ENCODE measurements at places on chromosomes 6 and 20.

- no peak for DNase-seq
Measured at GRCh38 chr6:347951-348859, 43.3 kb upstream of the IRF4 start.

DNA sequence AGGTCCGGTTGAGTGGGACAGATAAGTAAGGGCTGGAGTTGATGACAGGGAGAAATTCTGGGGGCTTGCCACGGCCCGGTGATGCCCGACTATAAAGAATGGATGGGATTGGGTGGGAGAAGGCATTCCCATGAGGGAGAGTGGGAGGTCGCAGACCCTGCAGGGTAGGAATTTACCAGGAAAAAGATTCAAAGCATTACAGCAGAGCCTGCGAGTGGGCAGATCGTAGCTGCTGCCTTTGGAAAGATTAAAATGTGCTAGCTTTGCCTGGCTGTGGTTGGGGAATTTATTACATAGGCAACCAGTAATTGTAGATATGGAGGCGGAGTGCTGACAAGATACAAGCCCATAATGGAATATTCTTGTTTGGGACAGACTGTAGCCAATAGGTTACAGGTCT lies 49.5 kb downstream of the KDM1B start:
- no peak for DNase-seq

DNA sequence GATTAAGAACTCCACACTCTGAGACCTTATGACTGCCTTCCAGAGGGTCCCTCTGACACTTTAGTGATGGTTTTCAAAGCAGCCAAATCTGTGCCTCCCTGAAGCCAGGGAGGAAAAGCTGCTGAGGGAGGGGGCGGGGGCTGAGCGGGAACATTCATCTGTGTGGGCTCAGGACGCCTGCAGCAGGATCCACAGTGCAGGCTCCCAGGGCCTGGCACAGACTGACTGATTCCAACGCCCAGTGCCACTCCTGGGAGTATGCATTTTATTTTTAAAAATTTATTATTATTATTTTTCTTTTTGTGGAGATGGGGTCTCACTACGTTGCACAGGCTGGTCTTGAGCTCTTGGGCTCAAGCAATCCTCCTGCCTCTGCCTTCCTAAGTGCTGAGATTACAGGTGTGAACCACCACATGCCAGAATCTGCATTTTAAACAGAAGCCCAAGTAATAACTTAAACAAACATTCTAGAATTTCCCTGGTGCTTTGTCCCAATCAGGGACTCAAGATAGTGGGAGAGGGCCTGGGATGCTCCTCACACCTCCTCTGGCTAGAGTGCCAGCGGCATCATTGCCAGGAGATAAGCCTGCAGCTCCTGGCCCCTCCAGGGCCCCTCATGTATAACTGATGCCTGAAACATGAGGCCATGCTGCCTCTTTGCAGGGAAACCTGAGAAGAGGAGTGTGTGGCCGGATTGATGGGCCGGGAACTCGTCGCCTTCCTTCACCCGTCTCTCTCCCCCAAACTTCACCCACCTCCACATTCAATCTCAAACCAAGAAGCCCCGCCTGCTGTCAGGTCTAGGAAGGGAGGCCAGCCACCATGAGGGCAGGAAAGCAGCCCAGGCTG lies 438 bp upstream of the TMC2 start:
- DNase-seq, result no peak

DNA sequence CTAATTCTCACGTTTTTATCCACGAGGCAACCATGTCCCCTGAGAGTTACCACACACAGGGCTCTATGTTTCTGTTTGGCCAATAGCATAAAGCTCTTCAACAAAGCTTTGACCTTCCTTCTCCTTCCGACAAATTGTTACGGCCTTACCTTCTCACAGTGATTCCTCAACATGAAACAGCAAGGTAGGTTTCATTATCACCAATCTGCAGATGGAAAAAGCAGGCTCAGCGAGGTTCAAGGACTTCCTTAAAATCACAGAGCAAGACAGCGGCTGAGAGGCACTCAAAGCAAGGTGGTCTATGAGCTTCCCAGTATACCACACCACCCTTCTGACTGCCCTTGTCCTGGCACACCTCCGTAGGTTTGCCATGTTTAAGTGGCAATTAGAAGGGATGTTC lies 360.0 kb downstream of the CD83 start:
- no peak for DNase-seq

GRCh38 chr6:130682066-130682465 lies 145.1 kb upstream of the SMLR1 start:
- no peak for DNase-seq
